Uterus (tissue), 4 donors: ENCODE measurements at places on chromosomes 1 and 21. TPM values are rescaled to one million over a fixed set of nuclear protein-coding genes. Genes with fewer than 3 reads are reported as not detected.

DNA sequence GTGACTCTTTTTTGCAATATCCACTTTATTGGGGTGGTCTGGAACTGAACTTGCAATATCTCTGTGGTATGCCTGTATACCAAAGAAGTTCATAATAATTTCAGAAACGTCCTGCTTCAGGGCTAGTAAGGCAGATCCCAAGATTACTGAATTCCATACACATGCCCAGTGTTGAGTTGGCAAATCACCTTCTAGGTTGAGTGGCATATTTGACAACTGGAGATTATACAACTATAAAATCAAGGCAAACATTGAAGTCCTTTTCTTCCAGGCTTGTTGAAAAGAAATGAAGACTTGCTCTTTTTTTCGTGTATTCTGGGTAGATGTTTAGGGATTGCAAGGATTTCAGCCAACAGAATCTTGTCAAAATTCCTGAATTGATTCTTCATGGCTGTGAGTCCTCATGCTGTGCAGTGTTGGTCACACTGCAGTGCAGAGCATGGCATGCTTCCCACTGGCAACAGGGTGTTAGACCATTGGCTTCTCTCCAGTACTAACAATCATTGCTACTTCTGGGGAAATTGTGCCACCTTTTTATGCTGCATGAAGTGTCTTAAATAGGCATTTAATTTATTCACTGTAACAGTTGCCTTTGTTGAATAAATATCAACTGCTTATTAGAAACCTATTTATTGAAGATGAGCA, 367.1 kb upstream of the ADGRL4 start:
- no peak for DNase-seq

- no peak for DNase-seq
Observed at GRCh38 chr1:78408810-78409209, 82.0 kb upstream of the PTGFR start.

GORAB gene
- 26.9 TPM for total RNA-seq

RHEX gene
- total RNA-seq: 5.6 TPM

CACNA1S gene
- total RNA-seq: not detected

SPATA1 gene
- total RNA-seq: 3.5 TPM

SPATA46 gene
- not detected for total RNA-seq

GRCh38 chr1:236377832-236378535, 16.1 kb upstream of the EDARADD start:
- DNase-seq: no peak

- DNase-seq: no peak
Observed at GRCh38 chr1:180397175-180397574, 105.2 kb downstream of the ACBD6 start.

- DNase-seq: no peak
Observed at GRCh38 chr1:19449454-19450228, 35.7 kb downstream of the CAPZB start.

DNA sequence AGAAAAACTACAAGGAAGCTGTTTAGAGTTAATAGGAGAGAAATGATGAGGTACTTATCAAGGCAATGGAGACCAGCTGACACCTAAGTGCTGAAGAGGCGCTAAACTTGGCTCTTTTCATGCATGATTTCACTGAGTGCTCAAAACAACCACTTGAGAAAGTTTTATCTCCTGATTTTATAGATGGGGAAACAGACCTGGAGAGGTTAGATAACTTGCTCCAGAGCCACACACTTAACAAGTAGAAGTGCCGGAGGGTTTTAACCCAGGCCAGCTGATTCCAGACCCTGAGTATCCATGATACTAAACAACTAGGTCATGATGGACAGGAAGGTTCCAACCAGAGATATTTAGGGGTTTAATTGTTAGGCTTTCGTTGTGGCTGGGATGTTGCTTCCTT, 25.9 kb downstream of the UBE2U start:
- no peak for DNase-seq

DNA sequence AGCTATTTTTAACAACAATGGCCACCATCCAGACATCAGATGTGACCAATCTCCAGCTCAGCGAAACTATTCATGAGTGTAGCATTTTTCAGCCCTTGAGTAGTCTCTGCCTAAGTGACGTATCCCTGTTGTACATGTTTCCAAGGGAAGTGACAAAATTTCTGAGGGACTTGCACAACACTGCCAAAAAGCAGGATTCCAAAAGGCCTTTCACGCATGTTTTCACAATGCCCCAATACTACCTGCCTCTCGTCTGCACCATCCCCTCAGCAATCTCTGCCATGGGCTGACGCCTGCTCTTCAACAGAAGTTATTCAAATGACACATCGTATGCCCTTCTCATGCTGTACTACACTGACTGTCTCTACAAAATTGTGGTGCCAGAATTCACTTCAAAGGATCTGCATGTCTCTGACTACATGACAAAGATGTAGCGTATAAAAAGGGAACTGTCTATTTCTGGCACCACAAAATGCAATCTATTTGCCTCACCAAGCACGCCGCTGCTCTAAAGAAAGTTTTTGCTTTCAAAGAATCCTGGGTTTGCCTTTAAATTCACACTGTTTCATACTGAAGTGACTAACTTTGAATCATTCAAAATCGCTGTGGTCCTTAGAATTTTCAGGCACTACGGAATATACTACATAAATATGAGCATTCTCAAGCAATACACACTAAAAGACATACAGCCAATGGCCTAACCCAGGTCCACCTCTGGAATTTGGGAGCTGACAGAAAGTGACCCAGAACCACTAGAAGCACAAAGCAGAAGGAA, 32.9 kb downstream of the JAK1 start:
- DNase-seq: peak; percentile 54

DNA sequence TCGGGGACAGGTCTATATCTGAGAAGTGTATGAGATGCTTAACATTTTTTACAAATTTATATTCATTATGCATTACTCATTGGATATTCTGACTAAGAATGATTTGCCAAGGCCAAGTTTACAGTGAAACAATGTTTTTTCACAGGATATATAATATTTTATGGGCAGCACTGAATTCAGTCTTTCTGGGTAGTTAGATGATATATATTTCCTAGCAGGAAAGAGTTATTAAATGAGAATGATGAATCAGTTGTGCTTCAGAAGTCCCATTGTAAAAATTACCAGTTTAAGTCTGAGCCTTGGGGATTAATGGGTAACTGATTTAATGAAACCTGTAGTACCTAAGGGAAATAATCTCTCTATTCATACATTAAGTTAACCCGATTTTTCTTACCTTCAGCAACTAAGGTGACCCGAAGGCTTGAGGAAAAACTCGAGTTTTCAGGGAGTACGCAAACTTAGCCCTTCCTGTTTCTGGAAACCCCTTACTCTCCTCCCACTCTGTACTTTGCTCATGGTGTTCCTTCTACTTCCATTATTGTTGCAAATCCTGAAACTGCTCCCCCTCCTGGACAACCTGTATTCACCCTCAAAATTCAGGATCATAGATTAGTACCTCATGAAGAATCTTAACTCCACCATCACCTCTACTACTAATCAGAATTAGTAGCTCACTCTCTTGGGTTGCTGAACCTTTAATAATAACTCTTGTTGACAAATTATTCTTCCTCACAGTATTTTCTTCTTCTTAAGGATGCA, 135.1 kb downstream of the AK5 start:
- no peak for DNase-seq
